ENCODE measurements at places on chromosomes 12 and 14.

GRCh38 chr14:88002421-88003075, 2.4 kb upstream of the GPR65 start:
- no peak for DNase-seq

DNA sequence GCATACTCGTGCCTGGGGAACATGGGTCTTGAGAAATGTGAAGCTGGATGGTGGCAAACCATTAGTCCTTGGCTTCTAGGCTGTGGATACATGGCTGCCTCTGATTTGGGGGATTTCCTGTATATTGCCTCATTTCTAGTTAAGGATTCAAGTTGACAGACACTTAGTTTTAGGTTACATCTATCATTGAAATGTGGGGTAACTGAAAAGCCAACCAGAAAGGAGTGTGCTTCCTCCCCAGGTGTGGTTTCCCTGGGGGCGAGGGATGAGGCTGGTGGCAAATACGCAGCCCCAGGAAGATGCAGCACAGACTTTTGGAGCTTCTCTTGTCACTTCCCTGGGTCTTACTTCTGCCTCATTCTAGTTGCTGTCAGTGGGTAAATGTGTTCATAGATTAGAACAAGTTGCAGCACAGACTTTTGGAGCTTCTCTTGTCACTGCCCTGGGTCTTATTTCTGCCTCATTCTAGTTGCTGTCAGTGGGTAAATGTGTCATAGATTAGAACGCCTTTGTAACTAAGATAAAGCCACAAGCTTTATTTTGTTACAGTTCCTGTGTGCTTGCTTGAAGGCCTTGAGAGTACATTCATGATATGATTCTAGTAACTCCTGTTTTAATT, 85.1 kb downstream of the BORCS5 start:
- no peak for DNase-seq

- no peak for DNase-seq
These were observed 190.6 kb downstream of the SLC2A13 start for GRCh38 chr12:39915249-39915648.

- no peak for DNase-seq
These were observed 33.6 kb downstream of the KCNA1 start for GRCh38 chr12:4943067-4943937.

DNA sequence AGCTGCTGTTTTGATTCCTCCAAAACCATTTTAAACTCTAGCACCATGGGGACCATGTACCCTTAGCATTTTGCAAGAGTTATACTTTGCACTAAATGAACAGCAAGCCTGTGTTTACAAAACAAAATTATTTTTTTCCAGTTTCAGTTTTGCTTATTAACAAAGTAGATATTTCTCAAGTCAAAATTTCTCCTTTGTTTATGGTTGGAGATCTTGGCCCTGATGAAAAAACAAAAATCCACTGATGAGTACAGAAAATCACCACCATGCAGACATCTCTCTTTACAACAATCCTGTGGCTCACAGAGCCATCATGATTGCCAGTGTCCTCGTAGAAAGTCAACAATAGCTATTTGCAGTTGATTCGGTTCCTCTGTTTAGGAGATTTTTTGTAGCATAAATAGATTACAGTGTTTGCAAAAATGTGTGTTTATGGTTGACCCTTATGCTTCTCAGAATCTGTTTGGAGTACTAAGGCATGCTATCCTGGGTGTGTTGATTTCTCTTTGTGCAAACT, 201.1 kb upstream of the NUDT4 start:
- DNase-seq: no peak

GRCh38 chr12:46456356-46457334, 84.1 kb upstream of the SLC38A2 start:
- no peak for DNase-seq
